Activated CD4-positive, CD25-positive, alpha-beta regulatory T cell (primary cell): ENCODE measurements at places on chromosomes 4 and X.

GRCh38 chr4:134401798-134402197, 200.2 kb upstream of the PABPC4L start:
- no peak for DNase-seq

DNA sequence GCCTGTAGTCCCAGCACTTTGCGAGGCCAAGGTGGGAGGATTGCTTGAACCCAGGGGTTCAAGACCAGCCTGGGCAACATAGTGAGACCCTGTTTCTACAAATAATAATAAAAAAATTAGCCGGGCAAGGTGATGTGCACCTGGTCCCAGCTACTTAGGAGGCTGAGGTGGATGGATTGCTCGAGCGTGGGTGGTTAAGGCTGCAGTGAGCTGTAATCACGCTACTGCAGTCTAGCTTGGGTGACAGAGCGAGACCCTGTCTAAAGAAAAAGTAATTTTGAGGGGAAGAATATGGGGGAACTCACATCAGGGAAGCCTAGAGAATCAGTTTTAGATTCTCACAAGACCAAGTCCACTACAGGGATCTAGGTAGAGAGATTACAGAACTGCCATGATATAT, 28.9 kb upstream of the LCORL start:
- DNase-seq = no peak

DNA sequence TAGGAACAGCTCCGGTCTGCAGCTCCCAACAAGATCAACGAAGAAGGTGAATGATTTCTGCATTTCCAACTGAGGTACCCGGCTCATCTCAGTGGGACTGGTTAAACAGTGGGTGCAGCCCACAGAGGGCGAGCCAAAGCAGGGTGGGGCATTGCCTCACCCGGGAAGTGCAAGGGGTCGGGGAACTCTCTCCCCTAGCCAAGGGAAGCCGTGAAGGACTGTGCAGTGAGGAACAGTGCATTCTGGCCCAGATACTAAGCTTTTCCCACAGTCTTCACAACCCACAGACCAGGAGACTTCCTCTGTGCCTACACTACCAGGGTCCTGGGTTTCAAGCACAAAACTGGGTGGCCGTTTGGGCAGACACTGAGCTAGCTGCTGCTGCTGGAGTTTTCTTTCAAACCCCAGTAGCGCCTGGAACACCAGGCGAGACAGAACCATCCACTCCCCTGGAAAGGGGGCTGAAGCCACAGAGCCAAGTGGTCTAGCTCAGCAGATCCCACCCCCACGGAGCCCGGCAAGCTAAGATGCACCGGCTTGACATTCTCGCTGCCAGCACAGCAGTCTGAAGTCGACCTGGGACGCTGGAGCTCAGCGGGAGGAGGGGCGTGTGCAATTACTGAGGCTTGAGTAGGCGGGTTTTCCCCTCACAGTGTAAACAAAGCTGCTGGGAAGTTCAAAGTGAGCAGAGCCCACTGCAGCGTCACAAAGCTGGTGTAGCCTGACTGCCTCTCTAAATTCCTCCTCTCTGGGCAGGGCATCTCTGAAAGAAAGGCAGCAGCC, 84.6 kb downstream of the THOC2 start:
- DNase-seq = no peak

DNA sequence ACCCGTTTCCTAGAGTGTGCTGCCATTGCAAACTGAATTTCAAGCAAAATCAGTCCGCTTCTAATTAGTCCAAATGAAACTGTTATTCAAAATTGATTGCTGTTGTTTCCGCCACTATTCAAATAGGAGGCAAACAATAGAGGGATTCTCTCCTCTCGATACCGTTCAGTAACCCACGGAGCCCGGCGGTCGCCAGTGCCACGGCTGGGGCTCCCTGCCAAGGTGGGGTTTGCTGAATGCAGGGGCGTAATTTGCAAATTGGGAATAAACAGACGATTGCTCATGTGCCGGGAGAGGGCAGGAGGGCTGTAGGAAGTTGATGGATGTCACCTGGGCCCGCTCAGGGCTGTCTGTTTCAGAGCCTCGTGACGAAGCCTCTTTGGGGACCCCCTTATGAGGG, 8.8 kb downstream of the ADRA2C start:
- DNase-seq = no peak

DNA sequence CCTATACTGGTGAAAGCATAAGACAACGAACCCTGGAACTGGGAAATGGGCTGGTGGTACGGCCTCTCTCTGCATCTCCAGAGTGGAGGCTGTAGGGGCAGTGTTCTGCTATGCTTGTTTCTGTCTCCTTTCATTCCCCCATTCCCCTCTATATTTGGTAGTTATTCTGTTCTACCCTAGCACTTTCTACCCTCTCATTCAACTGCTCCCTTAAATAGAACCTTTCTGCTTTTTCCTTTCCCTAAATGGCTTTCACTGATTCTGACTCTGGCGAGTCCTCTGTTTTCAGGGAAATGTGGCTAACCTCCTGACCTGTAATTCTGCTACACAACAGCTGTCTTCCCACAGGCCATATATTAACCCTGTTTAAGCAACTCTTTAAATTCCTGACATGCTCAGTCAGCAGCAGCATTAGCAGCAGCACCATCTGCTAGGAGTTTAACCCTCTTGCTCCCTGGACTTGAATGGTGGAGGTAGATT, 94.2 kb downstream of the CXCL13 start:
- no peak for DNase-seq

- no peak for DNase-seq
Observed at GRCh38 chr4:25984266-25984665, 70.2 kb downstream of the SMIM20 start.

DNA sequence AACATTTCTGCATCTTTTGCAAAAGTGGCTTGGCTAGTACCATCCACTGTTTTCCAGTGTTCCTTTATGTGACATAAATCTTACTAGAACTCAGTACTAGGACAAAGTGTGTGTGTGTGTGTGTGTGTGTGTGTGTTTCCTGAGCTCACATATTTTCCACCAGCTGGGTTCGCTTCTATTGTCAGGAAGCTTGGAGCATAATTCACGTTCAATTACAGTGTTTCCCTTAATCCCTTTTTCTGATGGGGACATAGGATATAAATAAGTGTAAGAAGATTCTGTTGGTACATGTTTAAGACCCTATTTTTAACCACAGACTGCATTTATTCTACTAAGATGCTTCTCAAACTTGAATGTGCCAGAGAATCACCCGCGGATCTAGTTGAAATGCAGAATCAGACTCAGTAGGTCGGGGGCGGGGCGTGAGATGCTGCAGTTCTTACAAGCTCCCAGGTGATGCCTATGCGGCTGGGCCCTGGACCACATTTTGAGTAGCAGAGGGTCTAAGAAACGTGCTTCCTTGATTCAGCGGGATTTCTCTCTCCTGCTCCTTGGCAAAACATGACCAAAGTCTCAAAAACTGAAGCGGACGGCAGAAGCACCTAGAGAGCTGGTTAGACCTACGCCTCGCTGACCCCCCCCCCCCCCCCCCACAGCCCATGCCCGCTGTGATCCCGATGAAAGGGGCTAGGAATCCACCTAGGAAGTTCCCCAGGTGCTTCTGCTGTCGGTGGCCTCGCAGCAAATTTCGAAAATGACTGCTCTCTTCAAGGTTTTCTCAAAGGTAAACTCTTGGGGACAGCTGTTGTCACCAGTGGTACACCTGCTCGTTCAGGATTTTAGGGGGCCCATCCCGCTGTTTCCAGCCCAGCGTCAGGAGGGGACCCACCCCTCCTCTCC, 797 bp downstream of the CD99L2 start:
- peak; percentile 1 for DNase-seq

DNA sequence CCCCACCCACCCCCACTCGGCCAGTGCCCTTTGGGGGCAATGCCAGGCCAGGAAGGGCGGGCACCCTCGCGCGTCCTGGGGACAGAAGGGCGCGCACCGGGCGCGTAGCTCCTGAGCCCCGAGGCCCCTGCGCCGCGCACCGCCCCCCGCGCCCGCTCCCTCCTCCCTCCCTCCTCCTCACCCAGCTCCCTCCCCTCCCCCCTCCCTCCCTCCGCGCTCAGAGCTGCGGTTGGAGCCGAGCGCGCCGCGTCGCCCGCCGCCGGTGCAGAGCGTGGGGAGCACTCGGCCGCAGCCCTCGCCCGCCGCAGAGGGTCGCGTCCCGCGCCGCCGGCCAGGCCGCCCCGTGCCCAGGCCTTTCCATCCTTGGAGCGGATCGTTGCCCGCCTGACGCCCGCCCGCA, at the start of gene ATP2B3:
TSS of gene ATP2B3 (plus strand) at position 220 of the 400 bp plus-strand sequence. CDS start 18,606 bp downstream, outside the sequence.
- DNase-seq = no peak

GRCh38 chr4:146349306-146349705, 135.0 kb downstream of the REELD1 start:
- DNase-seq = no peak

GRCh38 chr4:80112236-80112635, 39.2 kb upstream of the ANTXR2 start:
- DNase-seq = no peak

- DNase-seq = no peak
Observed at GRCh38 chr4:85798012-85798770, 323.2 kb downstream of the ARHGAP24 start.

- no peak for DNase-seq
Observed at GRCh38 chr4:10272511-10272910, 155.9 kb upstream of the WDR1 start.

DNA sequence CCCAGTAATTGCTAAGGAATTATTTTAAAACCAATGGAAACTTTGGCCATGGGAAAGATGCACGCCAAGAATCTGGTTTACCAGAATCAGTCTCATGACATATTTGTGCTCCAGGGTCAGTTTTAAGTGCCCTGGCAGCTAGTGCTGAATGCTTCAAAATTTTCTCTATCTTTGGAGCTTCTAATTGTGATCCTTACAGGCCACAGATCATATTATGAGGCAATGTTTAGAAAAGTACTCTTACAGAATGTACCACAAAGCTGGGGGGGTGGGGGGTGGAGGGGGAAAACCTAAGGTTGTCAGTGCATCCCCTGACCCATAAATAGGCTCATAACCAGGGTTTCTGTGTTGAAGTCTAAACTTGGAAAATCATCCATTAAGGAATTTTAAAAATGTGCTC, 514.5 kb downstream of the INPP4B start:
- DNase-seq = no peak

- peak; percentile 36 for DNase-seq
Observed at GRCh38 chr4:37970702-37971101, 10.5 kb downstream of the PTTG2 start.

DNA sequence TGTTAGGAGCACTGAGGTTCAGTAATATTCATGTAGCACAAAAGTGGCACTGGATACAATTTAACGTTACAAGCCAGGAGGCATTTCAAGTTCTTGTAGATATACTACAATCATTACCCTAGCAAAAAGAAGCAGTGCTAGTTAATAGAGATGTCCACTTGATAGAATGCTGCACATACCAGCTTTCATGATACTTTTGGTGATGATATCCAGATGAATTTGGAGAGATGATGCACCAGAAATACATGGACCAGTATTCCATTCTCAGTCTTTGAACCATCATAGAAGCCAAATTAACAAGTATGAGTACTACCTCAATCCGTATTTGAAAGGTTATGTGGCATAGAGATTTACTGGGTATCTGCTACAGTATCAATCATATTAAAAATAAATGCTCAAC, 421.0 kb upstream of the MAGEB18 start:
- DNase-seq = no peak

DNA sequence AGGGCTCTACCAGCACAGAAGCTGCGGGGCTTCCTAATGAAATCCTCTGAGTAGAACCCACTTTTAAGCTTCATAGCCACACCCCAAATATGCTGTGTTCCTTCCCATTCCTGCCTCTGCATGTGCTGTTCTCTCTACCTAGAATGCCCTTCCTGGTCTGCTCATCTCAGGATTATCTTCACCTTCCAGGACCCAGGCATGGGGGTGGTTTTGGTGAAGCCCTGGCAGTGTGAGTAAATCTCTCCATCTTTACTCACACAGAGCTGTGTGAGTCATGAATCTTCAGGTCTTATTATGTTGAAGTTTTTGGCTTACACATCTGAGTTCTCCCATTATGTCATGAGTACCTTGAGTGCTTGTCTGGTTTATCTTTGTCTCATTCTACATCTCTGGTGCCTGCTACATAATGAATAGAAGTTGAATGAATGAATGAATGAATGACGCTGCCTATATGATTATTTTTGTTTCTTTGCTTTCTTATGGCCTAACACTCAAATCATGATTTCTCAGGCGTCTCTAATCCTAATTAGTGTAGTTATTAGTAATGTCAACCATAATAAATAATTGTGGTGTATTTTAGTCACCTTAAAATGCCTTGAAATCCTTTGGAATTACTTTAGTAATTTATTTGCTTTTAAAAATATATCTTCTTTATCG, 41.9 kb downstream of the HADH start:
- DNase-seq = no peak
